M059J (cell line): ENCODE measurements at places on chromosomes 5 and 9.

GRCh38 chr5:150895431-150896428 lies 9.1 kb downstream of the ZNF300 start:
- no peak for DNase-seq

DNA sequence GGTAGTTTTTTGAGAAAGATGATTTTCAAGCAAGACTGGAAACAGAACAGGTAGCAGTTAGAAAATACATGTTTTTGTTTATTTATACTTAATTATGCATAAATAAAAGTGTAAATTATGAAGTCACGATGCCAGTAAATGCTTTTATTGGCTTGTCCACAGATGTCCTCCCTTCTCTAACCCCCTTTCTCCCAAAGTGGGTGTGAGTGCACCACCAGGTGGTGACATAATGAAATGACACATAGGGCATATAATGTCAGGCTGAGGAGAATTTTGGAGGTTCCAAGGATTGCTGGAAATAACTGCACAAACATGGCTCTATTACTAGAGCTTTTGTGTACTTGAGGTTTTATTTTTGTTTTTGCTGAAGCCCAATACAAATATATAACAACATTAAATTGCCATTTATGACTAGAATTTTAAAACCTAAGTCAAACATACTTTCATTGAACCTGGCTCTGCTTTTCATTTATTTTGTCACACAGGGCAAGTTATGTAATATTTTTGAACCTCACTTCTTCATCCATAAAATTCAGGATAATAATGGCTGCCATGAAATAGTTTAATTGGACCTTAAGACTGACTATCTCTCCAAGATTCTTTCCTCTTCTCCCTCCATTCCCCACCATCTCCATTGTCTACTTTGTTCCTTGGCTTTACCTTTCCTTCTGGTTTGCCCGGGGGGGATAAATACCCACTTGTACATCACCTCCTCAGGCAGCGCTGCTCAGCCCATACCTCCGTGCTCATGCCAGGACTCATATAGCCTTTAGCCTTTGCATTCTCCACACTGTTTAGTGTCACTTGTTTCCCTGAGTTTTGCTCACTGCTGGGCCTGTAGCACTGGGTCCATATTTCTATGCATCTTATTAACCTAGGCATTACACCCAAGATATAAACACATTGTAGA lies 168.8 kb downstream of the PDE4D start:
- DNase-seq = peak; percentile 68

GRCh38 chr5:38809388-38810359 lies 36.1 kb upstream of the OSMR start:
- peak; percentile 87 for DNase-seq

GRCh38 chr9:5846501-5846921 lies 13.6 kb upstream of the ERMP1 start:
- no peak for DNase-seq

DNA sequence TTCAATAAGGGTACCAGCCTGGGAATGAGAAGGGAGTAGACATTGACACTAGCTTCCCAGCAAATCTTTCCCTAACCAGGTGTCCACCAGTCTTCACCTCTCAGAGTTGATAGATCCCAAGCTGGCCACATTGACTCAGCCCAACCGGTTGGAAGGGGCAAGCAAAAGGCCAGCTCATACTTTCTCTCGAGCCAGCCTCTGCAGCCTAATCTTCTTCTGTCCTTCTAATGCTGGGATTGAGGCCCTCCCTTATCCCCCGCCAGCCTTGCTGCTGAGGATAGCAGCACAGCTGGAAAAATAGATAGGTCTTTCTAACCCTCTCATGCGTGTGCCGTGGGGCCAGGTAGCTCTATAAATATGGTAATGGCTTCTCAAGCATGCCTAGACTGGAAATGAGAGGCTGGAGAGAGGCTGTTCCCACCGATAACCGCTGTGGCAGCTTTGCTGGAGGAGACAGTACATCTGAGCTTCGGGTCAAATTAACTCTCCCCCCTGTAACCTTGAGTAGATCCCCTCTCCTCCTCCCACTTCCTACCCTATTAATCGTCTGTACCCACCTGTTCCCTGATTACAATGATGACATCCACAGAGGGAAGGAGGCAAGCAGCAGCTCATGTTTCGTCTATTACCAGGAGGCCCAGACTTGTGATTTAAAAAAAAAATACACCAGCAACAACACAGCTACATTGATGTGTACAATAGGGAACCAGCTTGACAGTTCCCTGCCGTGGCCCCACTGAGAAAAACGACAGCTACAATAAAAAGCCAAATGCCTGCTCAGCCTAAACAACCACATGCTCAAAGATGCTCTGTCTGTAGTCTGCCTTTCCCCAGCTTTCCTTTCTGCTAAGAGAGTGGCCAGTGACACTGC lies 219.9 kb upstream of the BRINP1 start:
- DNase-seq = no peak

- peak; percentile 37 for DNase-seq
Measured at GRCh38 chr5:36423578-36424307, 122.0 kb upstream of the RANBP3L start.

GRCh38 chr5:68217047-68217355 lies 1.4 kb downstream of the PIK3R1 start:
- DNase-seq = no peak
